ENCODE measurements at places on chromosomes 2 and 18.

DNA sequence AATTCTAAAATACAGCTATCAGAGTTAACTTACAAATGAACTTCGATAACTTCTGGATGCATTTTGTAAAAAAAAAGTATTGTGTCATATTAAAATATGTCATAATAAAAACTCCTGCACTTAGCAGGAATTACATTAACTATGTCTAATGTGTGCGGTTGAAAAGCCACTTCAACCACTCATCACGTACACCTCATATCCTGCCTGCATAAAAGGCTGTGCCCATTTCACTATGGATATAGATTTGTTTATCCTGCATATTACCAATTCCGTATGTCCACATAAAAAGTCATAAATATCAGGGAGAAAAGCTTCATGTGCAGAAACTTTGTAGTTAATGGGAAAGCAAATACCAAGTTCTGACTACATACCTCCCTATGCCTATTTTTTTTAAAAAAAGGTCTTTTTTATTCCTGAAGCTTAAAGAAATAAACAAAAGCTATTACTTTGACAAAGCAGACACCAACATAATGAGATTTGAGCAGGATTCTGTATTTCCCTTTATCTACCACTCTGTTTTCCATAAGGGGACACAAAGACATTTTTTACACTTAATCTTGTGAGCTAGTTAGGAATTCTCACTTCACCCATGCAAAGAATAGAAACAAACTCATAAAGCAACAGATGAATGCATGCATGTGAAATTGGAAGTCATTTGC lies 96.1 kb downstream of the PPP1R1C start:
- DNase-seq: no peak

GRCh38 chr18:49638891-49639557 lies 77.2 kb downstream of the LIPG start:
- DNase-seq: no peak

- DNase-seq: no peak
These were observed 8.7 kb downstream of the TMEM169 start for GRCh38 chr2:216090369-216090786.

DNA sequence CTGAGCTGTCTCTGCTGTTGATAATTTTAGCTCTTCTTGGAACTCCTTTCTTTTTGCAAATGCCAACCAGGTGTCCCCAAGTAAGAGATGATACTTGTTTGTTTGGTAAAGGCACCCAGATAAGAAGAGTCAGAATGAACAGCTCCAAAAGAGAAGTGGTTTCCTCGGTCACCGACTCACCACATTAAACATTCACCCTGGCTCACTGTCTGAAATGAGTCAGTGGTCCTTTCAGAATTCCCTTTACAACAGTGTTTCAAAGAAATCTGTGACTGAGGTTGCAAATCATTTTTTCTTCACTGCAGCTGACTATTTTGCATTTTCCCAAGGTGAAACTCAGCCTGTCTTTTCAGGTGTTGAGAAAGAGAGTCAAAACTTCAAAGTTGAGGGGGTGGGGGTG lies 16.2 kb upstream of the CXCR4 start:
- DNase-seq: no peak

All from anterior cingulate cortex (tissue), 58 donors.